ENCODE measurements at places on chromosomes 16 and 17. TPM values are rescaled to one million over a fixed set of nuclear protein-coding genes. Genes with fewer than 3 reads are reported as not detected.

DNA sequence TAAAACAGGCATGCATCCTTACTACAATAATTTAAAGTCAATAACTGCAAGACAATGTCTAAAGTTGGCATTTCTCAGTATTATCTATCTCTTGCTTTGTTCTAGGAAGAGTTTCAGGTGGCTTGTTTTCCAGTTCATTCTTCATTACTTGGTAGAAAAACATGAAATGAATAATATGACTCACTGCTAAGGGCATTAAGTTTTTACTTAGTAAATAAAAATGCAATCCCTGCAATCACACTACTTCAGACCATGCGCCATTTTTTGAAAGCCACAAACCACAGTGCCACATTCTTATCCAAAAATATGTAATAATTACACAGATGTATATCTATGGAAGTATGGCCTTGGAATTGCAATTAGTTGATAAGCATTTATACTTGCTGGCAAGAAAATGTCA lies 55.4 kb downstream of the CREBBP start:
- no peak overlapping the region for H3K27ac ChIP-seq
- peaks cover 39% of the 10 kb centered on the region for H3K4me1 ChIP-seq
- no peak overlapping the region for H3K4me3 ChIP-seq
- H3K36me3 ChIP-seq: no peaks in the 10 kb centered on the region
- H3K27me3 ChIP-seq: no peaks in the 10 kb centered on the region

DNA sequence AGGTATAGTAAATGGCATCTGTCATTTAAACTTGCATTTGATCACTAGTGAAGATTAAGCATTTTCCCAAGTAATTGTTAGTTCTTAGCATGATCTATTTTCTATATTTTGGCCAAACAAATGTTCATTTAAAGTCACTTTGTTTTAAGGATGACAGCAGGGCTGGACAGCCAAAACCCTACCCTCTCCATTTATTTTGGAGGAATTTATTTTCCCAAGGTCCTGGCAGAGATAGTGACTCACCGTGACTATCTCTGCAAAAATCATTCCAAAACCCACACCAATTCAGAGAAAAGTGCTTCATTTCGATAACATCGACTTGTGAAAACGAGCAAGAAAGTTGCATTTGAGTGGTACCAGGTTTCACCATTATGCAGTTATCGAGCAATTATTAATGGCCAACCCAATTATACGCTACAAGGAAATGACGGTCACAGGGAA lies 665 bp upstream of the AKAP1 start:
- H3K27ac ChIP-seq: peak overlapping the region; percentile 97
- no peaks in the 10 kb centered on the region for H3K27me3 ChIP-seq
- no peaks in the 10 kb centered on the region for H3K36me3 ChIP-seq
- peaks cover 22% of the 10 kb centered on the region for H3K4me1 ChIP-seq

DNA sequence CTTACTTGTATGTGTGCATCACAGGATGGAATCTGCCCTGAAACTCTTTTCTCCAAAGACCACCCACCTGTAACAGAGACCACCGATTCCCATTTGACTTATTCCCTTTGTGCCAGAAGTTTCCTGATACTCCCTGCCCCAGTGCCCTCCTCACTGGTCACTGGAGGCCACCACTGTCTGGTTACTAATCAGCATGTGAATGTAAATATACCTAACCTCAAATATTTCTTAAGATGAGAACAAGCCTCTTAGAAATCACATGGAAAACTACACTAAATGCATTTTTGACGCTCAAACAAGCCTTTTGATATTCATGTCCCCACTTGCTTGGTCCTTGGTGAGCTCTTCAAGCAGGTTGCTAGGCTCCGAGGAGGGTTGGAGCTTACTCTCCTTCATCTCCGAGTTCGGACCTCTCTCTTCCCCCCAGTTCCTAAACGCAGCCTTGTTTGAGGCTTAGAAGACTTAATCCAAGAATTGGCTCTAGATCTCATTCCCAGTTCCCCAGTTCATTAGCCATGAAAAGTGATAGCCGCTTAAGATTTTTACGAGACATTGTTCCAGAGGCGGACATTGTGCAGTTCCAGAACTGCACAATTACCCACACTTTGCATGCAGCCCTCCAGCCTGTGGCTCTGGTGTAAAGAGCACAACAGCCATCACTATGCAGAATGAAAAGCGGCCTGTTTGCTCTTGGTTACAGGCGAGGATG lies 579.2 kb upstream of the PSMD7 start:
- no peaks in the 10 kb centered on the region for H3K4me1 ChIP-seq
- H3K36me3 ChIP-seq: no peaks in the 10 kb centered on the region
- DNase-seq: no peak
- H3K27me3 ChIP-seq: no peaks in the 10 kb centered on the region

- H3K36me3 ChIP-seq: no peaks in the 10 kb centered on the region
- H3K4me1 ChIP-seq: no peaks in the 10 kb centered on the region
- DNase-seq: no peak
- H3K4me3 ChIP-seq: no peak overlapping the region
These were observed 111.7 kb upstream of the CHMP6 start for GRCh38 chr17:80879723-80880647.

DNA sequence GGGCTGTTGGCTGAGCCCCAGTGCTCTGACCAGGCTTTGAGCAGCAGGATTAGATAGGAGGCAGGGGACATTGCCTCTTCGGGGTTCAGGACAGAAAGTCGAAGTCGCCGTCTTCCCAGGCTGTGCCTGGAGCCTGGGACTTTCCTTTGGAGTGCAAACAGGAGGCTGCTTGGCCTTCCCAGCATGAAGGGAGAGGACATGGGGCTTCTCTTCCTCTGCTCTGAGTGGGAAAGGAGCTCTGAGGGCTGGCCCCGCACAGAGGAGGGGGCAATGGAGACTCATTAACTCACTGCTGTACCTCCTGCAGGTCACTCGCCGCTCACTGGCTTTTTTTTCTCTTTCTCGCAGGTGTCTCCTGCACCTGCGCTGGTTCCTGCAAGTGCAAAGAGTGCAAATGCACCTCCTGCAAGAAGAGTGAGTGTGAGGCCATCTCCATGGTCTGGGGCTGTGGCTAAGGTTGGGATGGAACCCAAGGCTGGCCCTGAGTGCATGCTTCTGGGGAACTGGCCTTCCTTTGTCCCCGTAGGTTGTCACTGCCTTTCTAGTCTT lies 642 bp downstream of the MT1F start:
- peaks cover 3% of the 10 kb centered on the region for H3K4me1 ChIP-seq
- no peaks in the 10 kb centered on the region for H3K27me3 ChIP-seq
- no peaks in the 10 kb centered on the region for H3K36me3 ChIP-seq
- DNase-seq: no peak
- H3K4me3 ChIP-seq: peak overlapping the region; percentile 41

GRCh38 chr16:46982335-46982734 lies 8.9 kb upstream of the DNAJA2 start:
- H3K4me3 ChIP-seq: no peak overlapping the region
- H3K4me1 ChIP-seq: no peaks in the 10 kb centered on the region
- no peak for DNase-seq
- no peaks in the 10 kb centered on the region for H3K36me3 ChIP-seq
- no peak overlapping the region for H3K27ac ChIP-seq
- no peaks in the 10 kb centered on the region for H3K27me3 ChIP-seq

- H3K27me3 ChIP-seq: no peaks in the 10 kb centered on the region
- no peak overlapping the region for H3K4me3 ChIP-seq
- H3K36me3 ChIP-seq: peaks cover 15% of the 10 kb centered on the region
These were observed 15.2 kb upstream of the CLEC18C start for GRCh38 chr16:70158261-70158939.

DNA sequence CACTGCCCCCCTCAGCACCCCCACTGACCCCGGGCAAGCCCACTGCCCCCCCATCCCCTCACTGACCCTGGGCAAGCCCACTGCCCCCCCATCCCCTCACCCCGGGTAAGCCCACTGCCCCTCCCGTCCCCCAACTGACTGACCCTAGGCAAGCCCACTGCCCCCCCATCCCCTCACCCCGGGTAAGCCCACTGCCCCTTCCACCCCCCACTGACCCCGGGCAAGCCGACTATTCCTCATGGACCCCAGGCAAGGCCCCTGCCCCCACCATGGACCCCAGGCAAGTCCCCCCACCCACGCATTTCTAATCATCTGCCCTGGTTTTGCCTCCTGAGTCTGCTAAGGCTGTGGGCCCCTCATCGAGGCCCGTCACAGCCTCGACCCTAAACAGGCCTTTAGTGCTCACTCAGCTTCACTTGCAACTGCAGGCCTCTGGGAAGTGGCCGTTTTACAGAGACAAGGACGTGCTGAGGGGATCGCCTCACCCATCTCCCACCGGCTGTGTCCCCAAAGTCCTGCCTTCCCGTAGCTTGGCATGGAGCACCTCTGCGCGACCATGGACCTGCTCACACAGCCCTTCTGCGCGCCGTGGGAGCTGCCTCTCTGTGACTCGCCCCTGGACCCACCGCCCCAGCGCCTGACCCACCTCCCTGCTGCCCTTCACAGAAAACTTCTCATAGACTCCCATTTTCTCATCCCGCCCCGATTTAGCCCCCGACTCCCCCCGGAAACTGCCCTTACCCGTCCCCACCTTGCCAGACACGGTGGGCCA lies 3.6 kb downstream of the VPS9D1 start:
- peaks cover 8% of the 10 kb centered on the region for H3K4me1 ChIP-seq
- H3K36me3 ChIP-seq: no peaks in the 10 kb centered on the region
- no peak for DNase-seq
- H3K27me3 ChIP-seq: no peaks in the 10 kb centered on the region
- no peak overlapping the region for H3K27ac ChIP-seq

DNA sequence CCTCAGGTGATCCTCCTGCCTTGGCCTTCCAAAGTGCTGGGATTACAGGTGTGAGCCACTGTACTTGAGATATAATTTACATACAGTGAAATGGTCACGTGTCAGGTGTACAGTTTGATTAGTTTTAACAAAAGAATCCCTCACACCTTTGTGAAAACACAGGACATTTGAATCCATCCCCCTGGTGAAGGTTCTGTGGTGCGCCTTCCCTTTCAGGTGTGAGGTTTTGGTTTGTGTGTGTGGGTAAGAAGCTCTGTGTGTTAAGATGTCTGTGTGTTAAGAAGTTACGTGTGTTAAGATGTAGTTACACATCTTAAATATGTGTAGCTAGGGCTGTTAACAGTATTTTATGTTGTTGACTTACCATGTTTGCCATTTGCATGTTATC lies 4.4 kb downstream of the SEC14L1 start:
- H3K4me1 ChIP-seq: peaks cover 75% of the 10 kb centered on the region
- DNase-seq: no peak

DNA sequence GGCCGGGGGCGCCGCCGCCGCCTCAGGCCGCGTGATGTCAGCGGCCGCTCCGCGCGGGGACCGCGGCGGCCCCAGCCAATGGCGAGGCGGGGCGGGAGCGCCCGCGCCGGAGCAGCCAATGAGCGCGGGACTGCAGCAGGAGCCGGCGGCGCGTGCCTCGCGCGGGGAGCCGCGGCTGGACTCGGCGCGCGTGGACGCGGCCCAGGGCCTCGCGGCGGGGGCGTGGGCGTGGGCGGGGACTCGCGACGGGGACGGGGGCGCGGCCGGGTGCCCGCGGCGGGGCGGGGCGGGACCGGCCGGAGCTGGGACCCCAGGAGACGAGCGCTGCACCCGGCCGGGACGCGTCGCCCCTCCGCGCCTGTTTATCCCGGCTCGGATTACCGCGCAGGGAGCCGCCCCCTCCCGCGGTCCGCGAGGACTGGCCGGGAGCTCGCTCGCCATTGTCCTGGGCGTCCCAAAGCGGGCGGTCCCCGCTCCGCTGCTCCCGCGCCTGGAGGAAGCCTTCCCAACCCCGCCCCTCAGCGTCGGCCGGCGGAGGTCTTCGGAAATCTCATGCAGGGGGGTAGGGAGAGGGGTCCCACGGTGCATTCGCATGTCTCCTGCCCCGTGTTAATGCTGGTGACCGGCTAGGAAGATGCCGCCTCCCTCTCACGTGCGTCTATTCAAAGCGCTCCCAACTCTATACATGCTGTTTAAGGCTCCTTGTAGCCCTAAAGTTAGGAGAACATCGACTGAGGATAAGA lies at the start of gene RNF157:
Gene RNF157 (minus strand): TSS at position 33 of the 743 bp plus-strand sequence. CDS start 253 bp downstream, outside the sequence.
- peaks cover 14% of the 10 kb centered on the region for H3K27me3 ChIP-seq
- DNase-seq: no peak
- H3K4me1 ChIP-seq: peaks cover 4% of the 10 kb centered on the region

GRCh38 chr17:47301161-47301560 lies 22.6 kb upstream of the EFCAB13 start:
- H3K27ac ChIP-seq: no peak overlapping the region
- no peaks in the 10 kb centered on the region for H3K36me3 ChIP-seq
- peaks cover 11% of the 10 kb centered on the region for H3K4me1 ChIP-seq

Gene PRSS36
- total RNA-seq: 0.23 TPM

Gene COPZ2
- 5.4 TPM for total RNA-seq

Gene DPEP3
- not detected for total RNA-seq

Gene HAP1
- total RNA-seq: 11.6 TPM

Gene ODAD4
- total RNA-seq: 0.69 TPM

Gene CLEC18B
- total RNA-seq: not detected

Gene CSH2
- not detected for total RNA-seq

All from Panc1 (cell line).